Adipocyte (in vitro differentiated cells): ENCODE measurements at places on chromosomes 11 and 22.

- no peak for DNase-seq
Measured at GRCh38 chr11:119205080-119205479, 1.1 kb upstream of the CBL start.

DNA sequence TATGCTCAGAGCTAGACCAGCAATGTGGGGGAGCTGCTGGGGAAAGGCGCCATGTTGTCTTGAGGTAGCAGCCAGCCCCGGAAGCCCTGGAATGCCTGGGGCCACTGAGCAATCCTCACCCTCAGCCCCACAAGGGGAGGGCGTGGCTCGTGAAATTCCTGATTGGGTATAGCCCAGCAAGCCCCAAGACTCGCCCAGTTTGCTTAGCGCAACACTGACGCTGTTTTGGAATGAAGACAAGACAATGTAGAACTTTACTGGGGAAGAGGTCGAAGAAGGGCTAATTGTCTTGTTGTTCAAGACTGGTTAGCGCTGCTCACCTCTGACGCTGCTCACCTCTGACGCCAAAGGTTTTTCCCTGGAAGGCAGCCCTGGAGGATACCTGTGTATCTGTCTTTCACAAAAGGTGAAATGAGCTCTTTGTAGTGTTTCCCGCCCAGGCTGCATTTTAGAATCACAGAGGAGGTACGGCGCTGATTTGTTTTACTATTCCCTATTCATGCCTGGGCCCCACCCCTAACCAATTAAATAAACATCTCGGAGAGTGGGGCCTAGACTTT, 47.6 kb downstream of the ST3GAL4 start:
- DNase-seq: no peak

DNA sequence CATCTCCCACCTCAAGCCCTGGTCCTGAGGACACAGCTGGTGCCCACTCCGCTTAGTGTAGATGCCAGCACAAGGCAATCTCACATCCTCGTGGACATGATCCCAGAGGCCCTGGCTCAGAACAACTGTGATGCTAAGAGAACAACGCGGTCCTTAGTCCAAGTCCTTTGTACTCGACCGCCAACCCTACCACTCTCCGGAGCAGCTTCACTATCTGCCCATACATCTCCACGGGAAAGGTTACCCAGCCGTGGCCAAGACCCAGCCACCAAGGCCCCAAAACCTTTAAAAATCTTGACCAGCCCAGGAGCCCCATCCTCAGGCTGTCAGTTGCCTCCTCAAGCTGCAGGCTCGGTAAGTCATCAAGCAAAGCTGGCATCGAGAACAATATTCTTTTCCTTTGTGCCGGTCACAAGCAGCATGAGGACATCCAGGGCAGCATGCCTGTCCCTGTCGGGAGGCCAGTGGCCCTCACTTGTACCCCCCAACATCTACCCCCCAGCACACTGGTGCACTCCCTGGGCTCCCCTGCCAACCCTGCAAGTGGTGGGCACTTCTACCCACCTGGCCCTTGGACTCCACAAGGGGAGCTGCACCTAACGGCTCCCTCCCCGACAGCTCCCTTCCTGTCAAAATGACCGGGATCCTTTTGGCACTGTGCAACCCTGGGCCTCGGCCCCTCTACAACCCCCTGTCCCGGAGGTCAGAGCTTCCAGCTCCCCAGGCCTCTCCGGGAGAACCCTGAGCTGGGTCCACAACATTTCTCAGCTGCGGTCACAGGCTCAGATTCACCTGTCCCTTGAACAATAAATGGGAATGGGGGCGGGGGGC, 2.5 kb downstream of the OSBPL5 start:
- no peak for DNase-seq

- no peak for DNase-seq
Measured at GRCh38 chr22:29351042-29351441, 35.5 kb upstream of the RASL10A start.
